GM12878 (cell line): ENCODE measurements at places on chromosomes 7 and 10. TPM values are rescaled to one million over a fixed set of nuclear protein-coding genes. Genes with fewer than 3 reads are reported as not detected.
A peak's percentile ranks its signal among the peaks of the same experiment; 100 is the strongest.

- peak; percentile 21 for DNase-seq
These were observed 97.9 kb downstream of the TSPAN12 start for GRCh38 chr7:120760050-120760449.

DNA sequence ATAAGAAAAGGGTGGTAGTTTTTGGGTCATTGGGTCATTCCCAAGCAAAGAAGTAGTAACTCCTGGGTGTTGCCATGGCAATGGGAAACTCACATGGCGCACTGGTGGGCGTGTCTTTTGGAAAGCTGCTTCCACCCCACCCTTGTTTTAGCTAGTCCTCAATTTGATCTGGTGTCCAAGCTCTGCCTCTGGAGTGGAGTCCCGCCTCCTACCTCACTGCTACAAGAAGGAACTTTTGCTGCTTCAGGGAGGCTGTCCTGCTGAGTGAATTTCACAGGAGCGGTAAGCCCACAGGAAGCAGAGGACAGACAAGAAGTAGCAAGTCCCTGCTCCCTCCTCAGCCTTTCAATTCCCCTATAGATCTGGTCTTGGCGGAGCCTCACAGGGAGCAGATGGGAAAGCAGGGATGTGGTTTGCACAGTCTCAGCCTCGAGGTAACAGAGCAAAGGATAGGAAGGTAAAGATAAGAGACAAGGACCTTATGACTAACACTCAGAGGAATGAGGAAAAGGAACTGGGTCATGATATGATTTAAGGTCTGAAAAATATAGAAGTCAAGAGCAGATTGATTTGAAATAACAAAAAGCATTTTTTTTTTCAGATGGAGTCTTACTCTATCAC, 700.3 kb downstream of the TNS3 start:
- DNase-seq = no peak

DNA sequence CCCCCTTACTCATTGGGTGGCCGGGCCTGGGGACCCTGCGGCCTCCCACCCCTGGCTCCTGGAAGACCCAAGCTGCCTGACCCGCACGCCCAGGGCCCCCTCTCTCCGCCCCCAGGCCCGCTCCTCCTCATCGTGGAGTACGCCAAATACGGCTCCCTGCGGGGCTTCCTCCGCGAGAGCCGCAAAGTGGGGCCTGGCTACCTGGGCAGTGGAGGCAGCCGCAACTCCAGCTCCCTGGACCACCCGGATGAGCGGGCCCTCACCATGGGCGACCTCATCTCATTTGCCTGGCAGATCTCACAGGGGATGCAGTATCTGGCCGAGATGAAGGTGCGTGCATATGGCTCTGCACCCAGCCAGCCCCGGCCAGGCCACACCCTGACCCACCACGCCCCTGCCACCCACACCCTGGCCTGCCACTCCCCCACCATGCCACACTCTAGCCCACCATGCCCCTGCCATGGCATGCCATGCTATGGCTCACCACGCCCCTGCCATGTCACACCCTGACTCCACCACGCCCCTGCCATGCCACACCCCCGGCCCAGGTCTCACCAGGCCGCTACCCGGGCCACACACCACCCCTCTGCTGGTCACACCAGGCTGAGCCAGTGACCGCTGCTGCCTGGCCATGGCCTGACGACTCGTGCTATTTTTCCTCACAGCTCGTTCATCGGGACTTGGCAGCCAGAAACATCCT, 18.7 kb upstream of the CSGALNACT2 start:
- DNase-seq = no peak

The RHOBTB1 gene
- 0.21 TPM in 1 of 2 replicates, not detected in the other for total RNA-seq

DNA sequence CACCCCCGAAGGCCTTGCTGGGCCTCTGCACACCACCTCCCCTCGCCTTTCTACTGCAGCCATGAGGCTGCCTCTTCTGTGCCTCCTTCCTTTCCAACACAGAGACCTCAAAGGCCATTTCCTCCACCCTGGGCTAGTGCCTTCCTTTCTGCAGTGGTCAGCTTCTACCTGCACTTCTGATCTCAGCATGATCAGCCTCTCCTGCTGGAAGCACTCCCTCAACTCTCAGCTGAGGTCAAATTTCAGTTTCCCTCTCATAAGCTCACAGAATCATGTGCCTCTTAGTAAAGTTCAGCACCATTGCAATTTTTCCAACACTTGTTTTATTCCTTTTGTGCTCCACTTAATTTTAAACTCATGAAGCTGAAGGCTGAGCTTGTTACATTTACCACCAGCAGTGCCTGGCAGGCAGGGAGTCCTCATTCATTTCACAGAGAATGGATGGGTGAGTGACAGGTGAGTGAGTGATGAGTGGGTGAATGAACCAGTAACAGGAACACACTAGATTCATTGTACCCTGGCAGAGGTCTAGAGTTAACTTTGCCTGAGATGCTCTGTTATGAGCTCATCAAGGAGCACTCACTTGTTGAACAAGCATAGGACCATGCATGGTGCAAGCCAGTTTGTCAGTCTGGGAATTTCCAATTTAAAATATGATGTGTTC, 124.0 kb upstream of the PRSS58 start:
- DNase-seq = no peak
